ENCODE measurements at places on chromosomes 2 and 18.
A peak's percentile ranks its signal among the peaks of the same experiment; 100 is the strongest.

DNA sequence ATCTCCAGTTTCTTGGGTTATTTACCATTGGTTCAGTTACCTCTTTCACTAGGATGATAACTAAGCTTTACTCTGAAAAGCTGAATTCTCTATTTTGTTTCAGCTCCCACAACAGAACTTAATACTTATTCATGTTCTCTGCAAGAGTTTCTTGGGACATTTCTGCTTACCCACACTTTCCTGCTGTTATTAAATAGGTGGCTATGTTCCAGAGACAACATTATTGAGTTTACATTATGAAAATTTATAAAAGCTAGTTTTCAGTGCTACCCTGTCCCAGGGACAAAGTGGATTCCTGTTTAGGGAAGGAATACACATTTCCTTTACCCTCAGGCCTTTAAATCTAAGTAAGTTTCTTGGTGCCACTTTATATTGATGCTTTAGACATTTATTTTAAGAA, 7.0 kb upstream of the GPD2 start:
- no peak for DNase-seq

GRCh38 chr2:133900909-133901308, 332.6 kb upstream of the NCKAP5 start:
- no peak for DNase-seq

DNA sequence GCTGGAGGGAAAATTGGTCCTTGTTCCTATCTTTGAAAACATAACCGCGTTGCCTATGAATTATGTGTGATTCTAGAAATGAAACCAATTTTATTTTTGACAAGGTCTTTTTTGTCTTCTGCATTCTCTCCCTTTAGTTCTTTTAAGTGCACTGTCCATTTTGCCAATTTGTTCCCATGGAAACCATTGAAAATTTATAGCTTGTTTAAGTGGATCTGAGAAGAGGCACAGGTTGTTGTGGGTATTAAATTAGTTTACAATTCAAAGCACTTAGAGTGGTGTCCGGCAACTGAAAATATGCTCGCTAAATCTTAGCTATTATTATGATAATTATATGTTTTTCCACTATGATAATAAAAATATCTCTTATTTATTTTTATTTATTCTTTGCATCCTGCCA, 107.5 kb upstream of the FSHR start:
- no peak for DNase-seq

DNA sequence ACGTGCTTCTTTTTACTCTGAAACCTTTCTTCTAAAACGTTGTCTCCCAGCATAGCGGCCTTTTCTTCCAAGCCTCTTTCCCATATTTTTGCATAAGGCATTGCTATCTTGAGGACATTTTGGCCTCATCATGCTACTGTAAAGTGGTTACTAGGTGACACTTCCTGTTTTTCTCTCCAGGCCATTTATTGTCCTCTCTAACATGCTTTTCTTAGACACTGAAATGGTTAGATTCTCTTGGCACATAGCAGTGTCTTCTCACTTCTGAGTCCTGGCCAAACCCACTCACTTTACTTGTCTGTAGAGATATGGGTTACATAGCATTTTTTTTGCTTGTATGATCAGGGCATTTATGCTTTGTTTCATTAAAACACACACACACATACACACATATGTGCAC, 50.1 kb upstream of the KCNH7 start:
- peak; percentile 60 for DNase-seq

- DNase-seq: no peak
These were observed 2.4 kb upstream of the MRPL53 start for GRCh38 chr2:74474899-74475298.

DNA sequence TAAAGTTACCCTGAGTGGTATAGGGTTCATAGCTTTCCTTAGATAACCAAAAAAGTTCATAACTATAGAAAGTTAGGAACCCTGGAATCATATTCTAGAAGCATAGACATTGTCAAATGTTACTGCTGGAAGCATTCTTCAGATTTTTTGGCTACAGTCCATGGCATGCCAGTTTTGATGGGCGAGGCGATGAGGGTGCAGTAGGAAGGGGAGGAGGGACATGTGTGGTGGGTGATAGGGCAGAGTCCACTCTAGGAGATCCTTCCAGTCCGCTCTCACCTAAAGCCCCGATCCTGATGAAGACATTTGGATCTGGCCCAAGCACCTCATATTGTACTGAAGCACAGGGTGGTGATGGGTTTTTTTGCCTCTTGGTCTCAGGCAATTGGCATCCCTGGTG, 91.8 kb downstream of the HRH4 start:
- DNase-seq: no peak

GRCh38 chr2:11329776-11330175, 14.7 kb downstream of the ROCK2 start:
- DNase-seq: no peak

DNA sequence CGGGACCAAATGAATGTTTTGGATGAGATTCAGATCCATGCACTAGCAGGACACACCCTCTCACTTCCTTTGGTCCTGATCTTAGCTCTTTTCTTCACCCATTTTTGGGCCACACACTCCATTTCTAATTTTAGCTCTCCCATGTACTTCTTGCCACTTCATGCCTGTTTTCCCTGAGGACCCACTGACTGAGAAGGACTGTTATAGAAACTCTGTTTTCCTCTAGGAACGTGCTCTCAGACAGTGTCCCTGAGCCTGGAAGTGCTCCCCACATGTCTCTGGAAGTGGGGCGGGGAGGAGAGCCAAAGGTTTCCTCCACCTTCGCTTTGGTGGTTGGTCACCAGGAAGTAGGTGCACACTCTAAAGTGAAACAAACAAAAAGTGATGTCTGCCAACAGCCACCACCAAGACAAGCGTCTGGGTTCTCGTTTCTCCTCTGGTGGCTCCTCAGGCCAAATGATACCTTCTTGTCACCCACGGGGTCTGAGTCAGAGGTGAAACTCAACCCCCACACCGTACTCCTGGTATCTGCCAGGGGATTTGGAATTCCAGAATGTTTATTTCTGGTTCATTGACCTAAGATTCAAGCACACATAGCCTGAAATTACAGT, 74.7 kb downstream of the MERTK start:
- DNase-seq: no peak

GRCh38 chr18:50863840-50864375, 15.0 kb upstream of the ME2 start:
- no peak for DNase-seq

DNA sequence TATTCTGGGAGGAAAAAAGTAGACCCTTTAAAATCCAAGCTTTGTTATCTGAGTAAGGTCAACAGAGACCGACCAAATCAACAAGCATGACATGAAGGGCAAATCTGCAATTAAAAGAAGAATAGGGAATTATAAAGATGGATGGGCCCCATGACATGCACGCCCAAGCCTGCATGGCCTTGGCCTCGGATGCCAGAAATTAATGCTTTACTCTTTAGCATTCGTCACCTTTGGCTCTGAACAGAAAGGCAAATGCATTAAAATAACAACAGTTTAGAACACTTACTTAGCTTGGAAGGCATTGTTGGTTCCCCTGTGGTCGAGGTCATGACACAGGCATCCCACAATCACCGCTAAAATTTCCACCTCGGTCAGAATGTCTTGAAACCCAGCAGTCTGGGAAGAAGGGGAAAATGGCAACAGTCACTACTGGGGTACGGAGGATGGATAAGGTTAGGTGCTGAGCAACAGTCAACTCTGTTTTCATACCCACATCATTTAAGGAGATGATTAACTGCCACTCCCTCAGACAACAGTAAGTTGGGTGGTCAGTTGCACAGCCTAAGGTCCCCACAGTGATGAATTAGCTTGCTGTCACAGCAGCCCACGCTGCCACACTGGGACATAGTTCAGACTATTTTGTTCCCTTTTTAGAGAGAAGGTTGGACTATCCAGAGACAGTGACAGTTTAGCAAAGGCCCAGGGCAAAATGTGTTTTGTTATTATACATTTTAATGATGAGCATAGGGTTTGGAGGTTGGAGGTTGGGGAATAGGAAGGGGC, 319.1 kb downstream of the AGPS start:
- no peak for DNase-seq

GRCh38 chr18:3458378-3458777, 8.4 kb downstream of the TGIF1 start:
- no peak for DNase-seq

DNA sequence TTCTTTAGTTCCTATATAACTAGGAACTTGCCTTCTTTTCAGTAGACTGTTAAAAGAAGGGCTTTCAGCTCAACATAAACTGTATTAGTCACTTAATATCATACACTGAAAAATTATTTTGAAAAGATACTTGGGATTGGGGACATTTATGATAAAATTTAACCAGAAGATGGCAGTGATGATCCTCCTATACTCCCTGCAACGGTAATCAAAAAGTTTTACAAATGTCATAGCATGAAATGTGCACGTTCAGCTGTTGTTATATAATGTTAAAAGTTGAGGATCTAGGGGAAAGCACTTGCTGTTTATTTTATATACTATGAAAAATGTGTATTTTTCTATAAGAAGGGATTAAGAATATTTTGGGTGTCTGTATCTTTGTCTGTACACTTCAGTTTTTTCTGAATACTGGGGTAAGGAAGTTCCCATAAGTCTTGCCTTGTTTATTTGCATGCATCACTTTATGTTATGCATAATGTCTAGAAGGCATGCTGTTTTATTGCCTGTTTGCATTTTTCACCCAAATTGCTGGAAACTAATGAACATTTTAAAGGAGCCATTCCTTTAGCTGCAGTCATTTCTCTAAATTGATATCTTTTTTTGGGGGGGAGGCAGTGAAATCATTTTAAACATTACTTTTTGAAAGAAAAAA, 19.0 kb downstream of the DYNC1I2 start:
- DNase-seq: peak; percentile 62

GRCh38 chr2:216671791-216672343, 23.5 kb downstream of the IGFBP5 start:
- no peak for DNase-seq

DNA sequence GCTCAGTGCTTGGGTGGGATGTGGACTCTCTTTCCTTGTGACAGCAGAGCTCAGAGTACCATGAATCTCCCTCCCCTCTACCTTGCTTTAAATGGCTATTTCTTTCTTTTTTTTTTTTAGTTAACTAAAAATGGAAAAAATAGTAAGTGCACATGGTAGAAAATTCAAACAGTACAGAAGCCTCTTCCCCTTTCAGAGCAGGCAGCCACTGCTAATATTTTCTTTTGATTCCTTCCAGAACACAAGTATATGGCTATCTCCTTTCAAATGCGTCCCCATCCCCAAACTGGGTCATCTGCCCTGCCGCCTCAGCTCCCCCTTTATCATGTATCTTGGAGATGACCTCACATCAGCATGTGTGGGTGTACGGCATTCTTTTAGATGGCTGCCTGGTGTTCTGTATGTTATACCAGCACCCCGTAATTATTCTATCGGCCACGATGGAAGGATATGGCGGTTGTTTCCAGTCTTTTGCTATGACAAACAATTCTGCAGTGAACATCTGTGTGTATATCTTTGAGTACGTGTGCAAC, 70.5 kb upstream of the DLX2 start:
- peak; percentile 17 for DNase-seq
